Omental fat pad (tissue), 4 donors: ENCODE measurements at places on chromosomes 4 and X.

- DNase-seq: no peak
These were observed 200.4 kb downstream of the PTTG2 start for GRCh38 chr4:38160487-38161207.

GRCh38 chrX:44020693-44021092 lies 47.5 kb upstream of the NDP start:
- no peak for DNase-seq

GRCh38 chr4:8306511-8307021 lies 37.0 kb downstream of the HTRA3 start:
- DNase-seq: no peak

DNA sequence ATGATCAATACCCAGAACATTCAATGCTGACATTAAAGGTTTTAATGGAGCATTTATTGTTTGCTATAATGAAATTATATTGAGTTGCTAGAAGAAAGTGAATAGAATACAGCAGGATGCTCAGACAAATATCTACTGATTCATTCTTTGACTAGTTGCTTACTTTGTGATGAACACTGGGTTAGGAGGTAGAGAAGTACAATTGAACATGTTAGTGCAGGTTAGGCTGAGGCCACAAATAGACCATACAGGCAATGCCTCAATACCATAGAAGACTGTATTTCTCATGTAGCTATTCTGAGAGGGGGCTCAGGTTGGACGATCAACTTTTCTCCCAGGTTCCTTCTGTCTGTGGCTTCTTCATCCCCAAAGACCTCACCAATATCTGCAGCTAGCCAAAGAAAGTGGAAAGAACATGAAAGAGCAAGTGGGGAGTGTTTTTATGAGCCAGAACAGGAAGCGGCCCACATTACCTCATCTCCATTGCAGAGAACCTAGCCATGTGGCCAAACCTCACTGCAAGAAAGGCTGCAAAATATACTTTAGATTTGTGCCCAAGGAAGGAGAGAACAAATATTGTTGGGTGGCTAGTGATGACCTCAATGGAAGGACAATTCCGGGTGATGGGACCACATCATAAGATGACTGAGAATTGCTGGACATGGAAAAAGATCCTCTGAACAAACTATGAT lies 180.3 kb upstream of the GATB start:
- no peak for DNase-seq
